NCI-H345 (cell line): ENCODE measurements at places on chromosomes 2 and 18.

DNA sequence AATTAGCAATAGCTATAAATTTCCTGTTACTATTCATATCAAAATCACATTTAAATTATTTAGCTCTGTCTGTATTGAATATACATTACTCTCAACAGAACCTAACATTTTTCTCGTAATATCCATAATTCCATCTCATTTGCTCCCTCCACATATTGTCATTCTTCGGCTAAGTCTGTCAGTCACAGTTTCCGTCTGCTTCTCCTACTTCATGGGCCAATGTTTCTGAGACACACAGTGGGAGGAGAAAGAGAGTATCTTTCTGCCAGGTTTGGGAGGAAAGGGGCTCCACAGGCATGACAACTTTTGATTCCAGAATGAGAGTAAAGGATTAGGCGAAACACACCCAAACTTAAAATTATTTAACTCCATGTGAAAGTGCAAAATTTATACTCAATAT is 273.1 kb upstream of the SMIM21 start:
- DNase-seq: no peak

GRCh38 chr18:45627204-45627526 is 11.9 kb downstream of the SLC14A2 start:
- DNase-seq: peak; percentile 42

DNA sequence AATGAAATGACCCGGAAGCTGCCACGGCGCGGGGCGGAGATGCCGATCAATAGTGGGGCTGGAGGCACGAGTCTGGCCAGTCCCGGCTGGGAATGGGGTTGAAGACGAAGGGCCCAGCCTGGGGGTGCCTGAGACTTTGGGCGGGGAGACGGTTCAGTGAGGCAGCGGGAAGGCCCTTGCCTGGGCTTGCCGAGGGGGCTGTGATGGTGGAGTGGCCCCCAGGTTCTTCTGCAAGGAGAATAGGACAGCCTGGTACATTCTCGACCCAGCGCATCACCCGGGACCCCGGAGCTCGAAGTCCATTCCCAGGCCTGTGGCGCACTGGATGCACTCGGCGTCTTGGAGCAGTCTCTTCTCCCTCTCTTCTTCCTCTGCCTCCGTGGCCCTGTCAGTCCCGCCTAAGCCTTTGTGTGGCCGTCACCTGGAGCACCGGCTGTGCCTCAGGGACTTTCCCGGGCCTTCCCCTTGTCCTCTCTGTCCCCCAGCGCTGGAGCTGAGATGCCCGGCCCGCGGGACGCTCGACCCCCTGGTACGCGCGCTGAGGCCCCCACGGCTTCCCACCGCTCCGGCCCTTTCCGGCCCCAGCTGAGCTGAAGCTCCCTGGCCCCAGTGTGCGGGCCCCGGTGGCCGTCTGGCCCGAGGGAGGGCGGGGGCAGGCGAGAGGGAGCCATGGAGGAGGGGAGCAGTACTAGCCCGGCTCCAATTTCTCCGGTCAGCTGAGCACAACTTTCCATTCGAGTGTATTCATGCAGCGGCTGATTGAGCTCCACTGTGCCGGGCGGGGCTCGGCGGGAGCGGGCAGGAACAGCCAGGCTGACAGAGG is 8.0 kb downstream of the SIX3 start:
- no peak for DNase-seq

DNA sequence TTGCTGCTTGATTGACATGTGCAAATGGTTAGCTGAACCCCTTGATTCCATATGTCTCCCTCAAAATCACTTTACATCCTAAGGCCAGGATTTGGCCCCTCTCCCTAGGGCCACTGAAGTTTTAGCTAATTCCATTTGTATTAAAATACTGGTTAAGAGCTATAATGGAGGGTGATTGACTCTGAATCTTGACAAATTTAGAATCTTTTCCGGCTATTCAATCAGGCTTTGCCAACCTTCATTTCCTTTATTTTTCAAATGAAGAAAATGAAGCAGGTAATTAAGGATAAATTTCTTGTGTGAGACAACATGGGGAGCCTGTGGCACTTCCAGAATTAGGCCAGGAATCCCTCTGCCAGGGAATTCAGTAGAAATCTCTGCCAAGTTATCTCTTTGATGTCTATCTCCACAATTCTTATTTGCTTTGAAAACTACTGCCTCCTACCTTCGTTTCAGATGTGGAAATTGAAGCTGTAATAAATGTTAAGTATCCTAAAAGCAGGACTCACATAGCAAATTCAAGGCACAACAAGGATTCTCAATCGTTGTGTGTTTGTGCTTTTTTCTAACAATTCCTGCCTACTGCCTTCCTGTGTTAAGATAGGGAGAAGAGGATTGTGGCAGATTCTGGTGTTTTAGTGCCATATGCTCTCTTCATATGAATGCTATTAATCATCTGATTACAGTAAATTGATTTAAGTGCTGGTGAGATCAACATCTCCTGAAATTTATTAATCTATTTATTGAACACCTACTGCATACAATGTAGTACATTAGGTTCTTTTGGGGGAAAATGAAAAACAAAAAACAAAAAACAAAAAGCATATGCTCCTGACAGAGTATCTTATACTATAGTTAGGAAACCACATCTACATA is 47.8 kb upstream of the MAP4K3 start:
- no peak for DNase-seq

- no peak for DNase-seq
These were observed 100.1 kb downstream of the PLCL1 start for GRCh38 chr2:197904446-197904845.

- no peak for DNase-seq
These were observed 24.8 kb downstream of the CNRIP1 start for GRCh38 chr2:68294913-68295312.

GRCh38 chr2:190627448-190628412 is 21.2 kb upstream of the NAB1 start:
- peak; percentile 80 for DNase-seq

DNA sequence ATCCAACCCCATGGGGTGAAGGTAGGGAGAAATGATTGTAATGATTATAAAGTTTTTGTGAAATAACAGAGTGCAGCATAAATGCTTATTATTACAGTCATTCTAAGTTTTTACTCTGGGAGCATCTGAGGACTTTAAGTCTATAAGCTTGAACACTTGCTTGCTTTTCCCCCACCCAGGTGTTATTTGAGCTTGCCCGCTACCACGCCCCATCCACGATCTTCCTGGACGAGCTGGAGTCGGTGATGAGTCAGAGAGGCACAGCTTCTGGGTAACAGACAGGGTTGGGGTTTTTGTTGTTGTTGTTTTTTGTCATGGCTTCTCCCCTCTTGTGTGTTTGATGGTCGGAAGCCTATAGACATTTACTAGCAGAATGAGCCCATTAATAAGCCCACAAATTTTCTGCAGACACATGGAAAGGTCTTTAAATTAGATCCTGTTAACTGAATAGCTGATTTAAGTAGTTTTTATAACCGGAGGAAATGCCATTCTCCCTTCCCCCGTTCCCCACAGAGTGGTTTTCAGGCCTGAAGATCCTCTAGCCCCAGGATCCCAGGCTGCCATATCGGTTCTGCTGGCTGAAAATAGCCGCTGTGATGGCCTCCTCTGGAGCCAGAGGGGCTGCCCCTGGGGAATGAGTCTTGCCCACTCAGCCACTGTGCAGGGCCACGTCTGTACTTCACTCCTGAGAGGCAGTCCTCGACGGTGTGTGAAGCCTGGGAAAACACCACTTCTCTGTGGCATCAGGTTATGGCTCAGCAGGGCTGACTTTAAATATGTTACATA is 39.9 kb upstream of the ELOA2 start:
- DNase-seq: no peak

GRCh38 chr2:133835821-133836619 is 267.8 kb upstream of the NCKAP5 start:
- DNase-seq: no peak

DNA sequence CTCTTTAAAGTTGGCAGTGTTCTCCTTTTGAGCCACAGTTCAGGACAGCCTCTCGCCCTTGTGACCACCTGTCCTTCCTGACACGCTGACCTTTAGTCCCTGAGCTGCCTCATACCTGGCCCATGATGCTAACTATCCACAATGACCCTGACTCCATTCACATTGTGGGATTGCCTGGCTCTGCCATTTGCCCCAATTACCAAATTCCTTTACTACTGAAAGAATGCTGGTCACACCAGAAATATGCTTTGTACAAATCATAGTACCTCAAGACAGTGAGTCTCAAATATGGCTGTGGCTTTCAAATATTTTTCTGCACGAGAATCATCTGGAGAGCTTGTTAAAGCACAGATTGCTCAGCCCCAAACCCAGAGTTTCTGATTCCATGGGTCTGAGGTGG is 54.2 kb downstream of the LTBP1 start:
- no peak for DNase-seq

DNA sequence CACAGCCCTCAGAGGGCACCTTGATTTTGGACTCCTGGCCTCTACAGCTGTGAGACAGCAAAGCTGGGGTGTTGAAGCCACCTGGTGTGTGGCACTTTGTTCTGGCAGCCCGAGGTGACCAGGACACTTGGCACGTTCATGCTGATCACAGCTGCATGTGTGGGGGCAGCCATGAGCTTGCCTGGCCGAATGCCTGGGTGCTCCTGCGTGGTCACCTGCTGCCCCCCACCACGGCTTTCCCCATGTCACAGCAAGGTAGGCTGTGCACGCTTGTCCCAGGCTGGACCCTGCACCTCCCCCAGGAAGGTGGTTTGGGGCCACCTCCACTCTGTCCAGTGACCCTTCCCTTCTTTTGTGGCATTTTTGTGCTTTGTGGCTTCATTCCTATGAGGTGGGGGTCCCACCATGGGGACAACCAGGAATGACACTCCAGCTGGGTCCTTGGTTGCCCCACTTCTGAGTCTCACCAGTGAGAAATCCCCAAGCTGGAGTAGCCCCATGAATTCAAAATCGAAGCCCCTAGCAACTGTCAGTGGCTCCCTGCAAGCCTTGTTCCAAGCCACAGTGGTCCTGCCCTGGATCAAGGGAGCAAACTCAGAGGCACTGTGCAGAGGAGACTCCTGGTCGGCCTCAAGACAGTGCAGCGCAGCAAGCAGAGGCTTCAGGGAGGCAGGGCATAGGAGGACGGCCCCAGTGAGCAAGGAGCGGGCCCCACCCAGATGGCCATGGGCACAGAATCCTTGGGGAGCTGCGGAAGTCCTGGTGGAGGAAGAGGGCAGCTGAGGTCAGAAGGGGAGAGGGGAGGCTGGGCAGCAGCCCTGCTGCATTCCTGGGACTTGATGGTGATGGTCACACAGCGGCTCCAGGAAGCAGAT is 121.4 kb upstream of the HS6ST1 start:
- no peak for DNase-seq
